ENCODE measurements at places on chromosomes 4 and X.

GRCh38 chrX:57211906-57212305 lies 74.6 kb upstream of the FAAH2 start:
- no peak for DNase-seq

GRCh38 chr4:80484712-80485111 lies 149.2 kb downstream of the CFAP299 start:
- no peak for DNase-seq

- DNase-seq: no peak
Observed at GRCh38 chr4:160826339-160826679, 1337.5 kb downstream of the FSTL5 start.

GRCh38 chr4:56086073-56086541 lies 137.4 kb downstream of the CEP135 start:
- no peak for DNase-seq

DNA sequence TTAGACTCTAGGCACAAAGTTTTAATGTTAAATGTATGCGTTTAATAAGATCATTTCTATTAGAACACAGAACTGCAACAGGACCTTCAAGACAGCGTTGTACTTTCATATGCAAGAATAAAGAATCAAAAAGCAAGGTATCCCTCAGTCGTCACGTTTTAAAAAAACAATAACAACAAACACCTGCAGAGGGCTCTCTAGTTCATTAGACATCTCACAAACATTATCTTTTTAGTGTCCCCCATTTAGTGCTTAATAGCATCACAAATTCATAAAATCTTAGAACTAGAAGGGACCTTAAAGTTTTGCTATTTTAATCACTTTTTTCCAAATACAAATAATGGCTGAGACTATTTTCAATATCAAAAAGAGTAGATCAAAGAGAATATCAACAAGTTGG lies 236.6 kb downstream of the DCHS2 start:
- DNase-seq: no peak

All from sciatic nerve (tissue), 2 donors.